ENCODE measurements at places on chromosomes 16 and 17.

- no peak for DNase-seq
Observed at GRCh38 chr17:78272181-78272913, 40.9 kb downstream of the TMEM235 start.

DNA sequence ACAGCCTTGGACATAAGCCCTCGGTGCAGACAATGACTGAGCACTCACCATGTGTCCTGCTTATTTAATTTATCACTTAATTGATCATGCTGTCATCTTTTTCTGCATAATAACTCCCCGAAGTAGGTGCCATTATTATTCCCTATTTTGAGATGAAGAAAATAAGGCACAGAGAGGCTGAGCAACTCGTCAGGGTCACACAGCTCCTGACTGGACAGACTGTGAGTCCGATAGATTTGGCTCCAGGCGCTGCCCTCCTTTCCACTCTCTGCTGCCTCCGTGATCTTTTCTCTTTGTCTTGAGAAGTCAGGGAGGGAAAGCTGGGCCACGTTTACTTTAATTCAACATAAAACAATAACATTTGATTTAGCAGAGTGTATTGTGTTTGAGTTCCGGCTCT, 19.0 kb upstream of the N4BP1 start:
- no peak for DNase-seq

DNA sequence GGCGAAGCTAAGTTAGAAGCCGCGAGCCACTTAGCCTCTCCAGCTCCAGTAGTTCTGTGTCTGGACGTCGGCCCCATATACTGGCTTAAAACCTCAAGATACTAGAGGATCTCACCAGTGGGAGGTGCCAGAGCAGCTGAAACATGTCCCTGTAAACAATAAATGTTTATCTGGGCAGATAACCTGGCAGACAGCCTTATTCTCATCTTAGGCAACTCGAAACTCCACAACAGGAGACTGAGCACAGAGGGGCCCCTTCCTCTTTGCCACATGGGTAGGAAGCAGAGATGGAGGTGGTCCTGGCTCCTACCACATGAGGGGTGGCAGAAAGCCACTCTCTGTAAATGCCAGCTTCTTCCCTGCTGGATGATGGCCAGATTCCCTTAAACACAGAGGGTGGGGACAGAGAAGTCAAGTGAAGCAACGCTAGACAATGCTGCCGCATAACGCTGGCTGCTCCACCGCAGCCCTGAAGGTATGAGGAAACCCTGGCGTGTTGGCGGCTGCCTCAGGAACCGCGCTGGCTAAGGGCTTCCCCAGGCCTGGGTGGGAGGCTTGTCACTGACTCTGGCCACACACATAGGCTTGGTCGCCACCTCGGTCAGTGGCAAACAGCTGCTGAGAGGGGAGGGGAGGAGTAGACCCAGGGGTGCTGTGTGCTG, 67.9 kb downstream of the HIC1 start:
- DNase-seq = no peak

- DNase-seq = no peak
Observed at GRCh38 chr17:79778504-79779083, 646 bp downstream of the CBX2 start.

GRCh38 chr17:45256114-45256966, 5.6 kb downstream of the SPATA32 start:
- DNase-seq = no peak

DNA sequence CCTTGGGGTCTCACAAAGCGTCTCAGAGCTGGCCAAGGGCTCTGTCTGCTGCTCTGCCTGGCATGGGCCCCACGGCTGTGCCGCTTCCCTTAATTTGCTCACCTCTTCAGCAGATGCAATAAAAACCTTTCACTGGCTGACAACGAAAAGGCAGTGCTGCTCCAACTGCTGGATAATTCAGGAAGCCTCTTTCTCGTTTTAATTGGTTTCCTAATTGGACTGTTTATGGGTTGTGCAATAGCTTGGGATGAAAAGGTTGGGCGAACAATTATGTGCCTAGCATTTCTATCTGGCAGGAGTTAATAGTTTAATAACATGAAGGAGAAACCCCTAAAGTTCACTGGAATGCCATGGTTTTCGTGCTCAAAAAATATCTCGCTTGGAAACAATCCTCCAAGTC, 234.1 kb upstream of the IRX5 start:
- DNase-seq = peak; percentile 47

GRCh38 chr17:74554909-74555308, 9.0 kb upstream of the CD300C start:
- no peak for DNase-seq

DNA sequence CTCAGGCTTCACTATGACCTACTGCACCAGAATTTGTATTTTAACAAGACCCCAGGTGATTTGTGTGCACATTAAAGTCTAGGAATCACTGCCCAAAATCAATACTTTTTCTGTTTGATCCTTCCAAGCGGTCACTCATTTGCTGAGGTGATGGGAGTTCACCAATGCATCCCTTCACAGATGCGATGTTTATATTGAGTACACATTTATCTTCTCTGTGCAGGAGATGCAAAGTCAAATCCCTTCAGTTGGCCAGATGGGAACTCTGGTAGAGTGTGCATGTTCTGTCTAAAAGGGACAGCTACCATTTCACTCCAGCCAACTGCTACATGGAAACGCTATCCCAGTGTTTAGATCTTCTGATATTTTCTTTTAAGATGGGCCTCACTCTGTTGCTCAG, 122.6 kb upstream of the HS3ST2 start:
- DNase-seq = no peak

DNA sequence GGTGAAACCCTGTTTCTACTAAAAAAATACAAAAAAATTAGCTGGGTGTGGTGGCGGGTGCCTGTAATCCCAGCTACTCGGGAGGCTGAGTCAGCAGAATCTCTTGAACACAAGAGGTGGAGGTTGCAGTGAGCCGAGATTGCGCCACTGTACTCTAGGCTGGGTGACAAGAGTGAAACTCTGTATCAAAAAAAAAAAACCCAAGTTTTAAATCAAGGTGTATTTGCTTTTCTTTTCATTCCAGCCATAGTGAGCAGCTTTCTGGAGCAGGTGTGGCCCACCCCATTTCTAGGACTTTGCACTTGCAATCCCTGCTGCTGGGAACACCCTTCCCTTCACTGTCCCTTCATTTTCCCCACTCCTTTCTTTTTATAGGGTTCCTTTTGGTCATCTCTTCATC, 28.8 kb downstream of the TMEM238L start:
- DNase-seq = no peak

GRCh38 chr17:78751447-78752161, 30.5 kb downstream of the CYTH1 start:
- no peak for DNase-seq

GRCh38 chr17:63464691-63465236, 12.1 kb upstream of the ACE start:
- DNase-seq = no peak

DNA sequence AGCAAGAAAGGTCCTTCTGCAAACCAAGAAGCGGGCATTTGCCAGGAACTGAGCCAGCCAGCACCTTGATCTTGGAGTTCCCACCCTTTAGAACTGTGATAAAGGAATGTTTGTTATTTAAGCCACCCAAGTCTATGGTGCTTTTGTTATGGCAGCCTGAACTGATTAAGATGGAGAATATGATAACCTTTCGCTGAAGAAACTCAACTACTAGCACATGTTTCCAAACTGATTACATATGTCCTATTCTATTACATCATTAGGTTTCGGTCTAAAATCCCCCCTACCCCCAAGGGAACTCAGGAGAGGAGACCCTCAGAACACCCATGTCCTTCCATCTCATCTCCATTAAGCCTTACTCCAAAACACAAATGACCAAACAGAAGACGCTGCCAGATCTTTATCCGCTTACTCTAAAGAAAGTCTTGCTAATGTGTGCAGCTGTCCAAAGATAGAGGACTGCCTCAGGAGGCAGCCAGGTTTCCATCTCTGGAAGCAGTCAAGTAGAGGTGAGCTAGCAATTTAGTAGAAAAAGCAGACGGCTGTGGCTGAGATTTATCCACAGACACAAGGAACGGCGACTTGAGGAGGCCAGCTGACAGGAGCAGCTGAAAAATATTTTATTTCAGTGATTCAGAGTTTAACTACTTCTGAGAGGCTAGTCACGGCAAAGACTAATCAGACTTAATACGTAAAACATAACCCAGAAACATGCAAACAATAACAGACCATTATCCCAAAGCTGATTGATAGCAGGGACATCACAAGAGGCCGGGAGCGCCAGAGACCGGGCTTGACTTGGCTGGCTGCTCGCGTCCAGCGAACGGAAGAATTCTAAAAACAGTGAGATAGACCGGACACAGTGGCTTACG, 611.4 kb upstream of the CDH5 start:
- no peak for DNase-seq

DNA sequence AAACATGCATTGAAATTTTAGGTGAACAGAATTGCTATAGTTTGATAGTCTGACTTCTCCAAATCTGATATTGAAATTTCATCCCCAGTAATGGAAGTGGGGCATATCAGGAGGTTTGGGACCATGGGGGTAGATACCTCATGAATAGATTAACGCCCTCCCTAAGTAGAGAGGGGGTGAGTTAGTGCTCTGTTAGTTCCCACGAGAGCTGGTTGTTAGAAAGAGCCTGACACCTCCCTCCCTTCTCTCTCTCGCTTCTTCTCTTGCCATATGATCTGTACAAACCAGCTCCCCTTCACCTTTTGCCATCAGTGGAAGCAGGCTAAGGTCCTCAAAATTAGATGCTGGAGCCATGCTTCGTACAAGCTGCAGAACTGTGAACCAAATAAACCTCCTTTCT, 78.8 kb downstream of the BRIP1 start:
- DNase-seq = no peak

DNA sequence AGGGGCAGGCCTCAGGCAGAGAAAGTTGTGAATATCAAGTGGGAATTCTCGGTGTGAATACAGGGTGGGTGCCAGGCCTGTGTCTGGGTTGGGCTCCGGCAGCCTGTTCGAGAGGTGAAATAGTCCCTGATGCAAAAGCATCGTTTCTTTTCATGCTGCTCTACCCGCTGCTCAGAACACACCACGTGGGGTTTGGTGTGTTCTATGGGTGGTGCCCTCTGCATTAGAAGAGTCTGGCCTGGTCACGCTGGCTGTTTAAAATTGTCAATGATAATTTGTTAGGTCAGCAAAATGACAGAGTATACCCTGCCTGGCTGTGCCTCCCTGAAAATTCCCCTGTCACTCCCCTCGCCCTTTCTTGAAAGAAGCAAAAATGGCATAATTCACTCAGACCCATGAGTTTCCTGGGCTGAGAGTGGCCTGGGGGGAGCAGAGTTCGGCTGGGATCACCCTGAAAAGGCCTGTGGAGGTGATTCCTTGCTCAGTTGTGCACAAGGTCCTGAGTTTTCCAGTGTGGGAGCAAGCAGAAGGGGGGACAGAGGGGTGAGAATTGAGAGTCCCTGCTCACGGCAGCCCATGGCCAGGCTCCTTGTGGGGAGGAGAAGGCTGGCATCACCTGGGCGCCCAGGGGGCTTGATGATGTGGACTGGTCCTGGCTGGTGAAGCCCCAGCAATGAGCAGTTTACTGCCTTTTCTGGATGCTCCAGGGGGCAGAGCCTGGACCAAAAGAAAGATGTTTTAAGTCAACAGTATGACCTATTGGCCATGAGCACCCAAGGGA, 3.2 kb downstream of the CACNG5 start:
- no peak for DNase-seq

- DNase-seq = no peak
Observed at GRCh38 chr16:67930191-67930590, 1.5 kb downstream of the CTRL start.

DNA sequence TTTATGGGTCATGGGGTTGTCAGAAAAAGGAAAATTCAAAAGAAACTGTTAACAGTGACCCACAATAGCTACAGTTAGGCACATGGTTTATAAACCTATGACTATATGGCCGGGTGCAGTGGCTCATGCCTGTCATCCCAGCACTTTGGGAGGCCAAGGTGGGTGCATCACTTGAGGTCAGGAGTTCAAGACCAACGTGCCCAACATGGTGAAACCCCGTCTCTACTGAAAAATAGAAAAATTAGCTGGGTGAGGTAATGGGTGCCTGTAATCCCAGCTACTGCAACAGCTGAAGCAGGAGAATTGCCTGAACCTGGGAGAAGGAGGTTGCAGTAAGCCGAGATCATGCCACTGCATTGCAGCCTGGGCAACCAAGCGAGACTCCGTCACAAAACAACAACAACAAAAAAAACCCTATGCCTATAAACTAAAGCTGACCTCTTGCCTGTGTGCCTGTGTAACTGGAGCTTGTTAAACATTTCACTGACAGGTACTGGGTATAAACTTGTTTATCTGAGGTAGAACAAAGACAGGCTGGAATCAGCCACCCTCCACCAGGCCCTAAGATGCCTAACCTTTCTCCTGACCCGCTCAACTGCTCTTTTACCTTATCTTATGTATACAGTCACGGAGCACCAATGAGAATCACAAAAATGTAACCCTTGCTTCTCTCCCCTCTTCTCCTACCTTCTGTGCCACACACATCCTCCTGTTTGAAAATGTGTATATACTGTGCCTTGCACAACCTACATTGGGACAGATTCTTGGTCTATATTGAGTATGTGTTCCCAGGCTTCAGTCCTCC, 62.9 kb upstream of the ATF7IP2 start:
- DNase-seq = no peak

- DNase-seq = no peak
Observed at GRCh38 chr17:896454-896853, 83.1 kb downstream of the NXN start.

- DNase-seq = no peak
Observed at GRCh38 chr17:31249835-31250141, 47.3 kb downstream of the OMG start.

- DNase-seq = no peak
Observed at GRCh38 chr16:48246066-48246465, 1.3 kb downstream of the ABCC11 start.

DNA sequence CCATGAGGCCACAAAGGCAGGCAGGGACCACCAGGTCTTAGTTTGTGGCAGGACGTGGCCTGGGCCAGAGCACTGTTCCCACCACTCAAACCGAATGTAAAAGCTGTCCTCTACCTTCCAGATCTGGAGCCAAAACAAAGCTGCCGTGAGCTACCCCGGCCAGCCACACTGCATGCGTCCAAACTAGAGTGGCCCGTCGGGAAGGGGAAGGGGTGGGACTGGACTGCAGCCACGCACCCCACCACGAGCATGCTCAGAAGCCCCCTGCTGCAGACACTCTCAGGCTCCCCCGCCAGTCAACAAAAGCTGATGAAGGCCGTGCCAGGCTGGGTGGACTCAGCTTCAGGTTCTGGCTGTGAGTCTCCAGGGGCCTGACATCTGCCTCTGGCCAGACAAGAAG, 15.2 kb downstream of the SLC13A5 start:
- DNase-seq = no peak

DNA sequence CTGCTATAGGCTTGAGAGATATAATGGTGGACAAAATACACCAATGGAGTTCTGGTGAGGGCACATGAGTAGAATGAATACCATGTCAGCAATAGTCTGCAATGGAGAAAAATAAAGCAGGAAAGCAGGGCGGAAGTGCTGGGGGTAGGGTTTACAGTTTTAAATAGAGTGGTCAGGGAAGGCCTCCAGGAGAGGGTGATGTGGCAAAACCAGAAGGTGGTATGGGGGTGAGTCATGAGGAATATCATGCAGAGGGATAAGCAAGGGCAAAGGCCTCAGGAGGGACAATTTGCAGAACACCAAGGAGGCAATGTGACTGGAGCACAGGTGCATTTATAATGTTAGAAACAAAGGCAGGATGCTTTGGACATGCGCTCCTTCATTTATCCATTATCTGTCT, 102.0 kb downstream of the ITFG1 start:
- DNase-seq = no peak
